Hematopoietic multipotent progenitor cell treated with erythropoietin and hydrocortisone succinate and interleukin-3 and kit ligand, for 6 days (in vitro differentiated cells): ENCODE measurements at places on chromosomes 11 and 22.

DNA sequence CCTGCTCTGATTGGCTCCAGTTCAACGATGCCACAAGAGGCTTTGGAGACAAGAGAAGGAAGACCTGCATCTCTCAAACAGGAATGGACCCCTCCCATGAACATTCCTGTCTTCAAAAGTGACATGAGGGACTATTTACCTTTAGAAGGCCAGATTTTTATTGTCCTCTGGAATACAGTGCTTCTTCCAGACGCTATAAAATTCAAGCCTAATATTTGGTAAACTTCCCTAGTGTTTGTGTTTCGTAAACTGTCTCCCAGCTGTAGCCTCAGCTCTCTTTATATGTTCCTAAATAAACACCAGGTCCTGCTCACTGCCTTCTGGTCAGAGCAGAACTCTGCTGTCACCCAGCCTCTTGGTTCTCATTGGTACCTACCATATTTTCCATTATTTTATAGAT, 157.8 kb downstream of the CCDC34 start:
- DNase-seq: no peak

- DNase-seq: no peak
These were observed 17.1 kb downstream of the PCF11 start for GRCh38 chr11:83174008-83174407.

DNA sequence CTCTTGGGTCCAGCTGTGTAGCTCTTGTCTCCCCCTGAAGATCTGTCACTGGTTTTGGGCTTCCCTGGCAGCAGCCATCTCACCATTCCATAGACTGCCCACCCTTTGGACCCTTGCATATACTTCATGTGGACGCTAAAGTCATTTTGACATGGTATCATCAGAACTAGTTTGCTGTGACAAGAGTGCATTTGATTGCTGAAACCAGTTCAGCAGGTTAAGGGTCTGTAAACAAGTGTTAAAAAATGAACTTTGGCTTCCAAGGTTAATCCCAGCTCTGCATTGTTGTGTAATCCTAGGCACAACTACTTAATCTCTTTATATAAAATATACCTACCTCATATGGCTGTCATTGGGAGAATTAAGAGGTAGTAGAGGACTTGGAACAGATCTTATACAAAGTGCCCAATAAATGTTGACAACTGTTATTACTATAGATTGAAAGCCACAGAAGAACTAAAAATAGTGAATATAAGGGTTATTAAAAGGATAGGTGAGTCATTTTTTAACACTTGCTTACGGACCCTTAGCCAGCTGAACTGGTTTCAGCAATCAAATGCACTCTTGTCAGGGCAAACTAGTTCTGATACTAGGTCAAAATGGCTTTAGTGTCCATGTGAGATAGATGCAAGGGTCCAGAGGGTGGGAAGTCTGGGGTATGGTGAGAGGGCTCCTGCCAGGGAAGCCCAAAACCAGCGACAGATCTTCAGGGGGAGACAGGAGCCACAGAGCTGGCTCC, 29.4 kb downstream of the CCDC90B start:
- DNase-seq: no peak

DNA sequence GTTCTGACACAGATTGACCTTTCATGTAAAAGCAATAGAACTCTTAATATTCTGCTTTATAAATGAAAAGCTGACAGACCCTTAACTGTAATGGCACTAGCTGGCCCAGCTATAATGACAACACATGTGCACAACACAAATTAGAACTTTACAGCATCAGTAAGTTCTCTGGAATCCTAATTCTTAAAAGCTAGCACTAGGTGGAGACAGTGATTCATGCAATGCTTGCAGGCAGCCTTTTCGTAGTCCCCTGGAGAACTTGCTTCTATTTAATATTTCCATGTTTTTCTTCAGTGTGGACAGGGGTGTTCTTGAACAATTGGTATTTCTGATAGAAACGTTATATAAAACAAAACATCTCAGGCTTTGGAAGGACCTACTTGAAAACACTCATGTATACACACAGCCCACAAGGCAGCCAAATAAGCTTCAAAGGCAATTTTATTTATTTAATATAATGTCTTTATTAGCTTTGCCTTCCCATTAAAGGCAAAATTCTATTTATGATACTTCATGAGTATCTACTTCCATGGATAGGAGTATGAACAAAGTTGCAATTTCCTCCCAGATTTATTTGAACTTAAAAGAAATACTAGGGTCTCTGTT, 374.3 kb upstream of the MPPED2 start:
- peak; percentile 52 for DNase-seq

GRCh38 chr22:30889996-30890480, 78.5 kb downstream of the MORC2 start:
- no peak for DNase-seq

- DNase-seq: peak; percentile 3
These were observed 31.7 kb downstream of the KIRREL3 start for GRCh38 chr11:126968915-126969314.

GRCh38 chr11:18367431-18367830, 26.9 kb upstream of the LDHA start:
- DNase-seq: no peak

- DNase-seq: no peak
These were observed 169.8 kb downstream of the SPON1 start for GRCh38 chr11:14132312-14132711.

- DNase-seq: no peak
These were observed 554 bp upstream of the NECTIN1 start for GRCh38 chr11:119729581-119729927.

GRCh38 chr22:20058989-20059770, 20.9 kb upstream of the DGCR8 start:
- peak; percentile 73 for DNase-seq

- DNase-seq: no peak
These were observed 61.5 kb downstream of the CACNG2 start for GRCh38 chr22:36641902-36642640.

GRCh38 chr22:24843048-24843447, 37.0 kb downstream of the SGSM1 start:
- DNase-seq: peak; percentile 18

GRCh38 chr11:115060840-115061239, 382.5 kb downstream of the NXPE2 start:
- DNase-seq: no peak

- peak; percentile 65 for DNase-seq
These were observed 1293.9 kb downstream of the JRKL start for GRCh38 chr11:97683733-97684132.

DNA sequence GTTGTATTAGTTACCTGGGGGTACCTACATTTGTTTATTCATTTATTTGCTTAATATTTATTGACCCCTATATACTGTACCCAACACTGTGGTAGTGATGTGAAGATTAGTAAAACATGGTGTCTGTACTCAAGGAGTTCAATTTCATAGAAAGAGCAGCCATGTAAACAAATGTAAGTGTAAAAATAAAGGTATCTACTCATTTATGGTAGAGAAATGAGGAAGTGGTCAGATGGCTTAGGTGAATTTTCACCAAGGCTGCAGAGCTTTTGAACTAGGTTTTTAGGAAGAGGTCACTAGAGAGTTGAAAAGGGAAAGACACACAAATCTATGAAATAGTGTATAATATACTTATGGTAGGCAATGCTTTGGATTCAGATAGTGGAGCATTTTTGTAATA, 11.1 kb downstream of the CTR9 start:
- DNase-seq: no peak

DNA sequence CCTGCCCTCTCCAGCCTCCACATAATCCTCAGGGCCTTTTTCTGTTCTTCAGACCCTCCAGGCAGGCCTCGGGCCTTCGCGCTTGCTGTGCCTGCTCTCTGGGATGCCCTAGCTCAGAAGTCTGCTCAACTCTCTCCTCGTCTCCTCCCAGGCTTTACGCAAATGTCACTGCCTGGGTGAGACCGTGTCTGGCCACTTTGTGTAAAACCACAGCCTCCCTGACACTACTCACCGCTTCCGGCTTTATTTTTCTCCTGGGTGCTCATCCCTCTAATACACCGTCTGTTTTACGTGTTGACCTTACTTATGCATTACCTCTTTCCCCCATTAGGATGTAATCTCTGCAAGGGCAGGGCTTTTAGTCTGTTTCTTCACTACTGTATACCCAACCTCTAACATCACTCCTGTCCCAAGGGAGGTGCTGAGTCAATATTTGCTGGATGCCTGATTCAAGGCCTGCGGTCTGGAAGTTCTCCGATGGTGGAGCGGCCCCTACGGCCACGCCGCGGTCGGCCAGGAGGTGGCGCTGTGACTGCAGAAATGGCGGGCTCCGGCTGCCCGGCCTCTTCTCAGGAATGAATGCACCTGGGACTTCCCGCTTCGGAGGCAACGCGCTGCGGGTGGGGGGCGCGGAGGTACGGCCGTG, 58.2 kb upstream of the THY1 start:
- peak; percentile 67 for DNase-seq

GRCh38 chr11:56624661-56625110, 10.0 kb upstream of the OR5M1 start:
- DNase-seq: peak; percentile 66

DNA sequence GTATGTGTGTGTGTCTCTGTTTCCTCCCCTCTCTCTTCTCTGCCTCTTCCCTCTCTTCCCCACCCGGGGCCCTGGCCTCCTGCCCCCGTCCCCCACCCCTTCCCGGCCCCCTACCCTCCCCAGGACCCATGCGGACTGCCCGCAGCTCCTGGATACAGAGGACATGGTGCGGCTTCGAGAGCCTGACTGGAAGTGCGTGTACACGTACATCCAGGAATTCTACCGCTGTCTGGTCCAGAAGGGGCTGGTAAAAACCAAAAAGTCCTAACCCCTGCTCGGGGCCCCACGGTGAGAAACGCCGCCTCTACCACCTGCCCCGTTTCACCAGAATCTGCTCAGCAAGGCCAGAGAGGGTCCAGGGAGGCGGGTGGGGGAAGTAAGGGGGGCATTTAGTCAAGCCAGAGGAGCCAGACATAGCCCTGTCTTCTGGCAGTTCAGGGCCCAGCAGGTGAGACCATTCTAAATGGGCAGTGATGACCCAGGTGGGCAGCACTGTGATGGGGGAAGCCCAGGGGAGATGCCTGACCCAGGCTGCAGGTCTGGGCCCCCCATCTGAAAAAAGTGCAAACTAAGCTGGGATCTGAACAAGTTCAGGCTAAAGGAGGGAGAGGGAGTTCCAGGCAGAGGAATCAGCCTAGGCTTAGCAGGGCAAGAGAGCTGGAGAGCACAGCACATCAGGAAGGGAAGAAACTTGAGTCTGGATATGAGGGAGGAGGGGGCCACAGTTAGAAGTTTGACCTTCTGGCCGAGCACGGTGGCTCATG, 6.4 kb downstream of the SELENOM start:
- no peak for DNase-seq

GRCh38 chr11:3154001-3154599, 11.0 kb downstream of the OSBPL5 start:
- no peak for DNase-seq

- no peak for DNase-seq
These were observed 25.9 kb downstream of the CDKN1C start for GRCh38 chr11:2859699-2860037.

DNA sequence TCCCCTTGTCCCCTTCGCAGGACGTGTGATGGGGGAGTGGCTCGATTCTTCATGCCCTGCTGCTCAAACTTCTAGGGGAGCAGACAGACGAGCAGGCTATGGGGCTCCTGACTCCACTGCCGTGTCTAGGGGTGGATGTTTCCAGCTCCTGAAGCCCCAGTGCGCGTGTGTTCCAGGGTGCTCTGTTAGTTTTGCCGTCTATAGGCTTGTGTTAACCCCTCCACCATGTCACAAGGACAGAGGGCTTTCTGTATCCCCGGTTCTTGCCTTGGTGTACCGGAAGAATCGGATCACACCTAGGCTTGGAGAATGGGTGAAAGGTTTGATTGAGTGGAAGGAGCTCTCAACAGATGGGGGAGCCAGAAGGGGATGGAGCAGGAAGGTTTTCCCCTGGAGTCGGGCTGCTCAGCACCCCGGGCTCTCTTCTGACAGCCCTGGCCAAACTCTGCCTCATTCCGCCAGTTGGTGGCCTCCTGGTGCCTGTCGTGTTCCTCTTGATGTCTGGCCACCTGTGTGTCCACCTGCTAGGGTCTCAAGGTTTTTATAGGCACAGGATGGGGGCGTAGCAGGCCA, 810.7 kb downstream of the BRD1 start:
- no peak for DNase-seq

DNA sequence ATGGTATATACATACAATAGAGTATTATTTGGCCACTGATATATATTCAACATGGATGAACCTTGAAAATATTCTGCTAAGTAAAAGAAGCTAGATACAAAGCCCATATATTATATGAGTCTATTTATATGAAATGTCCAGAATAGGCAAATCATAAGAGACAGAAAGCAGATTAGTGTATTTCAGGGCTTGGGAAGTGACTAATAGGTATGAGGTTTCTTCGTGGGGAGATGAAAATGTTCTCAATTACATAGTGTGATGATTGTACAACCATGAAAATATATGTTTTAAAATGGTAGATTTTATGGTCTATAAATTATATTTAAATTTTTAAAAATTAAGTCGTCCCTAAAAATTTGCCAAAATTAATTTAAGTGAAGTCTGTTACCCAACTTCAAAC, 92.2 kb downstream of the STK33 start:
- DNase-seq: no peak

- DNase-seq: no peak
These were observed 111.7 kb downstream of the MORC2 start for GRCh38 chr22:30856741-30857502.

DNA sequence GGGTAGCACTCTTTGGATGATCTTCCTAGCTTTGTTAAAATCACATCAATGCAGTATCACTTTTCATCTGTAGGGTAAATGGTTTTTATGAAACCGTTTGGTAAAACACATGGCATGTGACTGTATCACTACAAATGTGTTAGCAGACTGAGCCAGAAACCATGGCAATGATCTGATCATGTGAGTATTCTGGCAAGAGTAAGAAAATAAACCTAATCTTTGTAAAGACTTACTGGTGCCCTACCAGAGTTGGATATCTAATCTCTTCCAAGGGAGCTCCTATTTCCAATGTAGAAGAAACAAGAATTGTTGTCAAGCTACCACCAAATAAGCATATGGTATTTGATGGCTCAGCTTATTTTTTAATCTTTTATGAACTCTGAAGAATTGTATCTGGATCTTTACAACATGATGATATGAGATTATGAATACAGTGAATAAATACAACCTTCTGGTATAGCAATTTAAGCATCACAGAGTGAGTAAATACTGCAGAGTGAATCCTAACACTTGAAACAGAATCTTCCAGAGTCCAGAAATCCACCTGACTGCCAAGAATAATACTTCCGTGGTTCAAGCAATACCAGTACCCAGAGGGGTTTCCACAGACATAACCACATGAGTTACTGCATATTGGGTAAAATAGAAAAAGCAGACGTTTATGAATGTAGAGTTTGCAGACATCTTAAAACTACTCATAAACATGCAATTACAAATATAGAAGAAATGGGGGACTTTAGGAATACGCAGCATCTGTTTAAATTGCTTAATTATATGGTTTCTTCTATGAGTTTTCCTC, 238.8 kb downstream of the TTC28 start:
- peak; percentile 24 for DNase-seq

DNA sequence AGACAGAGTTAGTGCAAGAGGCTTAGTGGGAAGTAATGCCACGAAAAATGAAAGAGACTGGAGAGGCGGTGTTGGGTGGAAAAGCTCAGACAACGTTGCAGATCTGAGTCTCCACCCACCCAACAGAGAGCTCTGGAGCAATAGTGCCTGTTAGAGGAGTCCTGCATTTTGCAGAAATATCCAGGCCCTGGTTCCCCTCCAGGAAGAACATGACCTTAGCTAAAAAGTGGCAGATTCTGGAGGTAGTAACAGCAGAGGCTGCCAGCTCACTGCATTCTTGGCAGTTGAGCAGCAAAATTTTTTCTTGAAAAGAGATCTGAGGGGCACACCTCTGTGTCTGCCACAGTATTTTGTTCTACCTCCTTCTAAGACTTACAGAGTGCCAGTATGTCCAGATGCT, 27.7 kb upstream of the BIRC3 start:
- no peak for DNase-seq

- no peak for DNase-seq
These were observed 187.9 kb downstream of the ETS1 start for GRCh38 chr11:128399251-128400121.

- DNase-seq: no peak
These were observed 51.4 kb downstream of the PIWIL3 start for GRCh38 chr22:24723111-24723510.
